SHP77 treated with DMSO at 0.1 percent for 48 hours (cell line): ENCODE measurements at places on chromosomes 2 and 18.
A peak's percentile ranks its signal among the peaks of the same experiment; 100 is the strongest.

- no peak for DNase-seq
Measured at GRCh38 chr2:155095613-155096012, 397.1 kb downstream of the KCNJ3 start.

DNA sequence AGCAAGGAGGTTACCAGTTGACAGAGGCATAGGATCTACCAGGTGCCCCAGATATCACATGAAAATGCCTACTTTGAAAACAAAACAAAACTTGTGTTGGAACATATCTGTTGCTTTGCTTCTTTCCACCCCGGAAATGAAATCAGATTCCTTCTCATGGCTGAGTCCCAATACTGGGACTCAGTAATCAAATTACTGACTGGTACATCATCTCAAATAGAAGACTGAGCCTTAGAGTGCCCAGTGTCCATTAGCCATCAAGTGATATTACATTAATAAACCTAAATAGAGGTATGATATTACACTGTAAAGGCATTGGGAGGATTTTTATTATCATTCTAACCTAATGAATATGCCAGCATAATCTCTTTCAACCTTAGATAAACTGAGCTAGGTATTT, 48.6 kb upstream of the MSTN start:
- DNase-seq = no peak

DNA sequence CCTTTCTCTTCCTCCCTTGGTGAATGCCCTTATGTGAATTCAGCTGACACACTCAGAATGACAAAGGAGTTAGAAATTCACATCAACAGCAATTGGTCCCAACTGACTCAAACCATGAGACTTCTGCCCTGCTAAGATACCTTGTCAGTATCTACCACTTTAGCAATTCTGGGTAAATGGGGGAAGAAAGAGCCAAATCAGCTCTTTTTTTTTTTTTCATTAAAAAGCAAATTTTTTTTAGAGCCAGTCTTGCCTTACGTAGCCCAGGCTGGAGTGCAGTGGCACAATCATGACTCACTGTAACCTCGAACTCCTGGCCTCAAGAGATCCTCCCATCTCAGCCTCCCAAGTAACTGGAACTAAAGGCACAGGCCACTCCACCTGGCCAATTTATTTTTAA, 1.7 kb upstream of the PPP4R1 start:
- DNase-seq = no peak

- DNase-seq = no peak
Measured at GRCh38 chr2:57373530-57373929, 673.1 kb upstream of the VRK2 start.

GRCh38 chr2:201906777-201907562, 100.6 kb downstream of the CDK15 start:
- DNase-seq = no peak

DNA sequence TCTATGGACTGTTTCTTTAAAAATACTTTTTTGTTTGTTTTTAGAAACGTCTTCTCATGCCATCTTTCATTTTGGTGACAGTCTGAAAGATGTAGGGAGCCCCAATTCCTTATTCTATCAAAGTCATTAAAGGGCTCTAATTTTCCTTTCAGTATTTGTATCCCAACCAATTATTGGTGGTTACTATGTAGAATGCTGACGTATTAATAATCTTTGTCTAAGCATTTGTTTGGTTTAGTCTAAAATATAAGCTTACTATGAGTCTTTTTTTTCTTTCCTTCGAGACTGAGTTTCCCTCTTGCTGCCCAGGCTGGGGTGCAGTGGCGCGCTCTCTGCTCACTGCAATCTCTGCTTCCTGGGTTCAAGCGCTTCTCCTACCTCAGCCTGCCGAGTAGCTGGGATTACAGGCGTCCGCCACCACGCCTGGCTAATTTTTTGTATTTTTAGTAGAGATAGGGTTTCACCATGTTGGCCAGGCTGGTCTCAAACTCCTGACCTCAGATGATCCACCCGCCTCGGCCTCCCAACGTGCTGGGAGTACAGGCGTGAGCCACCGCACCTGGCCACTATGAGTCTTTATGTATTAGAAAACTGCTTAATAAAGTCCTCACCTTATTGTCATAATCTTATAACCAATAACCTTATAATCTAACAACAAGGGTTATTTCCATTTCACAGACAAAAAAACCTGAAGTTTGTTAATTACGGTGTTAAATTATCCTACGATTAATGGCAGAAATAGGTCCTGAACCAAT, 849 bp upstream of the VRK2 start:
- DNase-seq = peak; percentile 49

DNA sequence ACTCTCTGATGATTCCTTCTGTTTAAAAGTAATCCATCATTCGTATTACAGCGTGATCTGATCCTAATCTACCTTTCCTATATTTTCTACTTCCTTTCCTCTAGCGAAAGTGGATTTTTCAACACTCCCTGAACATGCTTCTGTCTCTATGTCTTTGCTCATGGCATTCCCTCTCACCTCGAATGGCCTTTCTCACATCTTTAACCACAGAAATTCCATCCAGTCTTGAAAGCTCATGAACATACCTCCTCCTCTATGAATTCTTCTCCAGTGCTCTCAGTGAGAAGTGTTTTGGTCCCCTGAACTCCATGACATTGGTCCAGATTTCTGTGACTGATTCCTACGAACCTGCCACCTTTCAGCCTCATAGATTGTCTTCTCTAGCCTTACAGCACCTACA, 323.2 kb downstream of the RAD51AP2 start:
- no peak for DNase-seq

GRCh38 chr2:59888015-59888414, 665.4 kb downstream of the BCL11A start:
- no peak for DNase-seq

GRCh38 chr2:155485141-155485842, 786.8 kb downstream of the KCNJ3 start:
- no peak for DNase-seq

DNA sequence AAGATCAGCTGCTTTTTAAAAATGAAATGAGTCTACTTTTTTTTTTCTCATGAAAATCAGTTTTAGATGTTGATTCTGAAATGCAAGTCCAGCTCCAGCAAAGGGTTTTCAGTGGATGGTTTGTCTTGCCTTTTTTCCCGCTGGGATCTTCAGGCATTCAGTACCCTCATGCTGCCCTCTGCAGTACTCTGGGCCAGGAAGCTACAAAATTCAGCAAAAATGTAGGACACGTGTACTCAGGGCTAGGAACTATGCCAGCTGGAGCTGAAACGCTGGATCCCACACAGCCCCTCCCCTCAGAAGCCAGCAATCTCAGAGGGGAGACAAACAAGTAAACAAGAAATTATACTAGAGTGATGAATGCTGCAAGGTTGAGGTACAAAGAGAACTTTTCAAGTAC, 97.3 kb downstream of the MMADHC start:
- no peak for DNase-seq

- no peak for DNase-seq
Measured at GRCh38 chr2:156918410-156918809, 339.1 kb upstream of the GALNT5 start.

DNA sequence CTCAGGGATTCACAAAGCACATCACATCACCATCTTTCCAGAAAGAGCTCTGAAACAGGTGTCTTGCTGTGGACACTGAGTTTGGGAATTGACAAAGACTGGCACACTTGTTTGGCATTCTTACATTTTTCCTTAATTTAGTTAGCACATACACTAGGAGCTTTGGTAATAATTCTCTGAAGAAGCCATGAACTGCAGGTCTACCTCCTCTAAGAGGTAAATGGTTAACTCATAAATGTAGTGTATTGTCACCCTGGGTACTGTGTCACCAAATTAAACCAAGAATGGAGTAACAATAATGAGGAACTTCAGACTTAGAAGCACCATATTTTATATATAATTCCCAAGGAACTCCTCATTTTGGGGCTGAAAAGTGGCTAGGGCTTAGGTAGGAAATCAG, 22.6 kb downstream of the EIF4E2 start:
- no peak for DNase-seq

GRCh38 chr2:85735691-85736090, 18.1 kb upstream of the ATOH8 start:
- DNase-seq = no peak
